ENCODE measurements at places on chromosomes 16 and 17. TPM values are rescaled to one million over a fixed set of nuclear protein-coding genes. Genes with fewer than 3 reads are reported as not detected.
A peak's percentile ranks its signal among the peaks of the same experiment; 100 is the strongest.

- DNase-seq: no peak
Measured at GRCh38 chr16:8620535-8620934, 963 bp upstream of the METTL22 start.

GRCh38 chr16:28845761-28846079, 428 bp downstream of the TUFM start:
- DNase-seq: peak; percentile 38

GRCh38 chr17:12553625-12554024, 112.1 kb upstream of the MYOCD start:
- DNase-seq: no peak

Gene WNK4
- 54.6 TPM for total RNA-seq

GRCh38 chr17:2067048-2067561, 12.2 kb downstream of the HIC1 start:
- no peak for DNase-seq

GRCh38 chr16:73290258-73290657, 242.3 kb upstream of the ZFHX3 start:
- DNase-seq: no peak

DNA sequence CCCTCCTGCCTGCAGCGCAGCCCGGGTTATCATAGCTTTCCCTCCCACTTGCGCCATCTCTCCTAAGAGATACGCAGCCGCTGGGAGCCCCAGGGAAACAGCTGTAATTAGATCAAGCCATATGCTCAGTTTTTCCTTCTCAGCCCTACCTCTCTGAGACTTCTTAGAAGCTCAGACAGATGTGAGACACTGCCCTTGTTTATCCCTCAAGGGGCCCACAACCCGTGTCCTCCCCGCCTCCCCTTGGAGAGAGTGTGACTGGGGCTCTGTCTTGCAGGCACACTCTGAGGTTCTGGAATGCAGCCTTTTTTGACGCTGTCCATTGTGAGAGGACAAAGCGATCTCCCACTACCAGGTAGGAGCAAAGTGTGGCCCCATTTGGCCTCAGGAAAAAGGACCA, 31.2 kb downstream of the CIBAR2 start:
- no peak for DNase-seq

DNA sequence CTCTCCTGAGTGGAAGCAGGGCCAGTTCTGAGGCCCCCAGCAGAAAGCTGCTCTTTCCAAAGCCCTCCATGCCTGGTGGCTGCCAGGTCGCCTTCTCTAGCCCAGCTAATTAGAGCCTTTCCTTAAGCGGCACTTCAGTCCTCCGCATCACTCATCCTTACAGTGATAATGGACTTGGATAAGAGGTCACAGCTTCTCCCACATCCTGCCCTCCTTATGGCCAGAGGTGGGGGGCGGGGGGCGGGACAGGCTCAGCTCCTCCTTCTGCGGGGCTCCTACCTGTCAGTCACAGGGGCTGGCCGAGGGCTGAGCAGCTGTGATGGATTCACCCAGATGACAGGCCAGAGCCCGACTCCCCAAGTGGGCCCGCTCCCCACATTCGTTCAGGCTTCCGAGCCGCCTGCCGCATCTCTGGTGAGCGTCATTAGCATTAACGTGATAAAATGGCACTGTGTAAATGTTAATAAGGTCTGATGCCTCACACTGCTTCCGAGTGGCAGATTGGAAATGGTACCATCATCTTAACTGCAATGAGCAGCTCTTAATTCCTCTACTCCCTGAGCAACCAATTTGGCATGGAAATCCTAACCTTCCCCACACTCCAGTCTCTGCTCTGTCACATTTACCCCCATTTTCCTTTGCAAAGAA, 41.3 kb downstream of the GRIN2C start:
- no peak for DNase-seq

DNA sequence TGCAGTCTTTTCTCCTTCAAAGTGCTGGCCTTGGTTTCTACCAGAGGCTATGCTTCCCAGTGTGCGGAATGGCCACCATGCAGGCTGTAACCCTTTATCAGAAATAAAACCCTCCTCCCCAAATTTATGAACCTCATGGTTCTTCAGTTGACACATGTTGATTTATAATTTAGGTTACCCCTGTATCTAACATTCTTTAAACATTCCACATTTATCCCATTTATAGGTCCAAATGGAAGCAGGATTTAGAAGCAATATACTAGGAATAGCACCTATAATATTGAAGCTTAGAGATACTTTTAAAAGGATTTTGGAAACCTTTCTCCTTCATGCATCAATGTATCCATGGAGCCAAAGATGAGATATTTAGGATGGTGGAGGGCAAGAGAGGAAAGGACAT, 438.8 kb upstream of the C16orf82 start:
- DNase-seq: no peak

Gene CDH3
- total RNA-seq: 3.9 TPM

DNA sequence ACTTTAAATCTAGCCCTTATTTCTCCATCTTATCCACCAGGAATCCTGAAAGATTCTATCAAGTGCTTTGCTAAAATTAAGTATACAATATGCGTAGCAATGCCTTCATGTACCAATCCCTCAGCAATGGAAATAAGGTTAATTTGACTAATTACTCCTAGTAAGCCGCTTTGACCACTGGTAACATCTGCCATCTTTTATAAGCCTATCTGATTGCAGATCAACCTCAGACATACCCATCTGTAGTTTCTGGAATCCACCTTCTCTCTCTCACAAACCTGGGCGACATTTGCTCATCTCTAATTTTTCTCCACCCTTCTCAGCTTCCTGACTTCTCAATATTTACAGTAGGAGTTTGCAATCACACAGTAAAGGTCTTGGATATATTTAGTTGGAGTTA, 138.8 kb upstream of the CRHR1 start:
- DNase-seq: no peak

GRCh38 chr16:29943846-29944799, 17.8 kb upstream of the TMEM219 start:
- peak; percentile 84 for DNase-seq

DNA sequence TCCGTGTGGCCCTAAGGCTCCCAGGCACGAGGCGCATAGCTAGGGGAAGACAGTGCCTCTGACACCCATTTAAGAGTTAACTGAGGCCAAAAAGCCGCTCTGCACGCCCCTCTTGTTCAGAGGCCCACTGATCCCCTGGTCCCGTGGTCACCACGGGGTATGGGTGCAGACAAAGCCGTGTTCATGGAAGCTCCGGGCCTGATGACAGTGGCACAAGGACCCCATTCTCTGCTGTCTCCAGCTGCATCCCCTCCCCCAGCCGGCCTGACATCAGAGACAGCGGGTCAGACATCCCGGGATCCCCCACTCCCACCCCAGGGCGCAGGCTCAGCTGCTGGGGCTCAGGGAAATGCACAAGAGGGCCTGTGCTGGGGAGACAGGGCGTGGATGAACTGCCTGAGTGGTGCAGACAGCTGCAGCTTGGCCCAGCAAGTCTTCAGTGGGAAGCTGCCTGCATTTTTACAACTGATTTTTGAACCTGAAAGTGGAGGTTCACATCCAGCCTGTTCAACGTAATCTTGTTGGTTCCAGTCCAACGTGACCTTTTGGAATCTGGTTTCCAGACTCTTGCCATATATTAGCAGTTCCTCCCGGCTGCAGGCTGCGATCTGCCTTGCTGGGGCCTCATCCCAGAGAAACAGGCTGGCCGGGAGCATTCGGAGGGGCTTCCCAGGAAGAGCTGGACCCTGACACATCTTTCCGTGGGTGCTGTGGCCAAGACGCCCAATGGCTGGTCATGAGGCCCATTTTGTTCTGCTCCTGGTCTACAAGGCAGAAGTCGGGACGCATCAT, 9.7 kb upstream of the BAHCC1 start:
- DNase-seq: no peak

Gene SCARF1
- 6.3 TPM for total RNA-seq

Gene HBZ
- not detected for total RNA-seq

GRCh38 chr16:65509172-65509571, 387.3 kb upstream of the CDH11 start:
- no peak for DNase-seq

- DNase-seq: no peak
Measured at GRCh38 chr17:65633988-65634387, 72.5 kb upstream of the AXIN2 start.

Gene CLN3
- 123 TPM for total RNA-seq

- DNase-seq: no peak
Measured at GRCh38 chr16:52308051-52308450, 238.9 kb downstream of the TOX3 start.

Gene NPIPA8
- 1.2 TPM for total RNA-seq

DNA sequence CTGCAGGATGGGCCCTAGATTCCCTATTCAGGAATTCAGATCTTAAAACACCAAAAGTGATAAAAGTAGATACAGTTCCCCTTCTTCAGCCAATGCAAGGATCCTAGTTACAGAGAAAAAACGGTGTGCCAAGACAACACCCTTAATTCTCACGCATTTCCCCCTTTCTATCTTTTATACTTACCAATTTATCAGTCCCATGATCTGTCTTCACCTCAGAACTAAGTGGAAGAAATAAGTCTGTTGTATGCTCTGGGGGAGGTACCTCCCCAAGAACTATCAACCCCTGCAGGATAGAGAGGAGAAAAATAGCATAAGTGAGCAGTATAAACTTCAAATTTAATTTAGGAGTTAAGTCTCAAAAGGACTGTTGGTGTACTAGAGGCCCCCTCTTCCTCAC, 83.2 kb downstream of the STH start:
- DNase-seq: no peak

Gene KCNJ2
- 7.4 TPM for total RNA-seq

GRCh38 chr17:70168044-70168976, 1.0 kb upstream of the KCNJ2 start:
- DNase-seq: peak; percentile 86

Gene CA5A
- total RNA-seq: not detected
